ENCODE measurements at places on chromosomes 11 and 22. TPM values are rescaled to one million over a fixed set of nuclear protein-coding genes. Genes with fewer than 3 reads are reported as not detected.

DNA sequence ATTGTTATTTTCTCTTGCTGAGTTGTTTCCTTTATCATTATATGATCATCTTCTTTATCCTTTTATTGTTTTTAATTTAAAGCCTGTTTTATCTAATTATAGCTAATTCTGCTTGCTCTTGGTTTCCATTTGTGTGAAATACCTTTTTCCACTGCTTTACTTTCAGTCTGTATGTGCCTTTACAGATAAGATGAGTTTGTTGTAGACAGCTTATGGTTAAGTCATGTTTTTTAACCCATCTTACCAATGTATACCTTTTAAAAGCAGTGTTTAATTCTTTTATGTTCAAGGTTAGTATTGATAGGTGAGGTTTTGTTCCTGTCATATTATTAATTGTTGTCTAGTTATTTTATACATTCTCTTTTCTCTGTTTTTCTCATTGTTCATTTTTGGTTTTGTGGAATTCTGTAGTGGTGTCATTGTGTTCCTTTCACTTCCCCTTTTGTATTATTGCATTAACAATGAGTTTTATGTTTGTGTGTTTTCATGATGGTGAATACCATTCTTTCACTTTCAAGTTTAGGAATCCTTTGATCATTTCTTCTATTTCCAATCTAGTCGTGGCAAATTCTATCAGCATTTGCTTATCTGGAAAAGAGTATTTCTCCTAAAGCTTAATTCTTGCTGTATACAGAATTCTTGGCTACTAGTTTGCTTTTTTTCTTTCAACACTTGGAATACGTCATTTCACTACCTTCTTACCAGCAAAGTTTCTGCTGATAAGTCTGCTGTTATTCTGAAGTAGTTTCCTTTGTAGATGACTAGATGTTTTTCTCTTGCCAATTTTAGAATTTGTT lies 21.8 kb downstream of the OR5AN1 start:
- no peak for DNase-seq

DNA sequence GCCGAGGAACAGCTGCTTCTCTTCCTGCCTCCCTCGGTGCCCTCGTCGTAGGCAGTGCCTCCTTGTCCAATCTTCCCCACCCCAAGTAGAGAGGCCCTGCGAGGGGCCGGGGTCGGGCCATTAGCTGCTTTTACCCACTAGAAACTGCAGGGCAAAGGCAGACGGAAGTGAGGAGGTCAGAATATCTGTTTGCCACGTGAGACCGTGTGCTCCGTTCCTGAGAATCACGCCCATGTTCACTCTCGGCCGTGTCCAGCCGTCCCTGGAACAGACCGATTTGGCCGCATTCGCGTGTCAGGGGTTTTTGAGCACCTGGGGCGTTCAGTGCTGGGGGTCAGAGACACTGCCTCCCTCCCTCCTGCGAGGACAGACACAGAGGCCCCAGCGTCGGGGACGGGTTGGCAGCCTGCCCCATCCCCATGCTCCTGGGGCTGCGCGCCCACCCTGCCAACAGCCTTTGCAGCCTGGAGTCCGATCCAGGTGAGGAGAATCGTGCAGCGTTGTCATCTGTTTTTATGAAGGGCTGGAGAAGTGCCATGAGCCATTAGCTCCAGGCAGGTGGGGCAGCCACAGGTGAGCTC lies 982.2 kb downstream of the BRD1 start:
- no peak for DNase-seq

FAM83F gene
- 6.1 TPM for total RNA-seq

TRIM5 gene
- total RNA-seq, result 9.8 TPM

DNA sequence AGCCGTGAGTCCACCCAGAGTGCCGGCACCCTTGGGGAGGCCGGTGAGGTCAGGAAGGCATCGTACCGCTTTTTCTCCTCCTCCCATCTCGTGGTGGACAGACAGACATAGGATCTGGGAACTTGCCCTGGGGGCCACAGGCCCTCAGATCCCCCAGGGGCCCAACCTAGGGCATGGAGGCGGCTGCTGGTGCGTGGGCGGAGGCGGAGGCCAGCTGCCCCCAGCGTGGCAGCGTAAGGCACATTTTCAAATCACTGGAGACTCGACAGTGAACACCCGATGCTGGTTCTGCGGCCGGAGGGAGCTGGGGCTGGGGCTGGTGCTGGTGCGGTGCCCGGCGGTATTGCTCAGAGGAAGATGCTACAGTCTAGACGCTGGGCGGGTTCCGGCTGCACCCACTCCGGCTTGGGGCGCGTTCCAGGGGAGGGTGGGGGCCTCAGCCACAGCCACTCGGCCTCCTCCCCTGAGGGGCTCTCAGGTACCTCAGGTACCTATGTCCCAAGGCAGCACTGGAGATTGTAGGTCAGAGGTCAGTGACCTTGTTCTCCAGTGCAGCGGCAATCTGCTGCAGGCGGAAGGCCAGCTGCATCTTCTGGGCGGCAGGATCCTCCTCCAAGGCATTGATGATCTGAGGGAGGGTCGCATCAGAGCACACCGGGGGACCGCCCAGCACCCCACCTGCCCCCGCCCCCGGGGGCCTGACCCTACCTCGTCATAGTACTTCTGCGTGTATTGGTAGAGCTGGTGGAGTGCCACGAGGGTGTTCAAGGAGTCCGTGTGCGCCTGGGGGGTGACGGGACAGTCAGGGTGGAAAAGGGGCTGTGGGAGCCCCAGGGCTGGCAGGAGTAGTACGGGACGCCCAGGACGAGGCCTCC lies 5.2 kb upstream of the MAPK11 start:
- DNase-seq, result no peak

GRCh38 chr22:21634081-21634480 lies 1.5 kb downstream of the CCDC116 start:
- DNase-seq, result no peak

- no peak for DNase-seq
Measured at GRCh38 chr11:116211147-116211546, 561.6 kb downstream of the BUD13 start.

DNA sequence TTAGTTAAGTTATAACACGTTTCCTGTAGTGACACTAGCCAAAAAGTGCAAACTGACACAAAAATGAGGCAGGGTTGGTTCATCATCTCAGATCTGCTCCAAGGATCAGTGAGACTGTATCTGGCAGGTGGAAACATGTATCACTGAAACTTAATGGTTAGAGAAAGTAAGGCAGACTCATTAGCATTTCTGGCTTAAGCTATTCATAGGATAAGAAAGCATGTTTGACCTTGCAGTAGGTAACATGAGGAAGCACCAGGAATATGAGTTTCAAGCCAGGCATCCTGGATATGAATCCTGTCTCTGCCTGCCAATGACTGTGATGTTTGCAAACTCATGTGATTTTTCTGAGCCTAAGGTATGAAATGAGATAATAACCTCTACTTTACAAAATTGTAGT lies 732.1 kb downstream of the NELL1 start:
- DNase-seq, result no peak

DNA sequence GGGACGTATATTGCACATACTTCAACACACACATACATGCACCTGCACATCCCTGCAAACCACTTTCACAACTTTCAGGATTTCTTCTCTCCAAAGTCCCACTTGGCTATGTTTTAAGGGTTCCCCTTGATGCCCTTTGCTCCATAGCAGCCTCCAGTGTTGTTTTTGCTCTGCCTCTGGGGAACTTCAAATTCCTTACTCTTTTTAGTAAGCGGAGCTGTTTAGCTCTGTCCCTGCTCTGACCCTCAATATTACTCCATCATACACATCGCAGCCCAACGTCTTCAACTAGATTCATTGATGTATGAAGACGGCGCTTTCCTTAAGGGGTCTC lies 18.3 kb downstream of the PRR5L start:
- no peak for DNase-seq

GRCh38 chr11:70322666-70323065 lies 52.2 kb downstream of the PPFIA1 start:
- DNase-seq, result no peak

Measured in Right ventricle myocardium inferior (tissue), 1 donor.